NCI-H2107 (cell line): ENCODE measurements at places on chromosomes 7 and 10.

GRCh38 chr7:30212701-30213111 is 71.7 kb upstream of the ZNRF2 start:
- no peak for DNase-seq

DNA sequence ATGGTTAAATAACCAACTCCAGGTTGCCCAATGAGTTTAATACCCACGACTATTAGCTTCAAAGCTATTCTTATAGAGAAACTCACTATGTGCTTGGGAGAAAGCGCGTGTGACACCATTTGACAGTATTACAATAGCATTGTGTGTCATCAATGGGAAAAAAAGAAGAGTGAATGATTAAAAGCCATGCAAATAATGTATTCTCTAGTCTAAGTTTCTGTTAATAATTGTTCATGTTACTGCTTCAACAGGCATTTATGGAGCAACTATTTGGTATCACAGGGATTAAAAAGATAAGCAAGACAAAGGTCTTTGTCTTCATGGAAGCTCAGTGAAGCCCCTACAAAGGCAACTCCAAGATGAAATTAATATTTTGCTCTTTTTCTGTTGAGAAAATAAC is 47.2 kb downstream of the CAV1 start:
- no peak for DNase-seq

DNA sequence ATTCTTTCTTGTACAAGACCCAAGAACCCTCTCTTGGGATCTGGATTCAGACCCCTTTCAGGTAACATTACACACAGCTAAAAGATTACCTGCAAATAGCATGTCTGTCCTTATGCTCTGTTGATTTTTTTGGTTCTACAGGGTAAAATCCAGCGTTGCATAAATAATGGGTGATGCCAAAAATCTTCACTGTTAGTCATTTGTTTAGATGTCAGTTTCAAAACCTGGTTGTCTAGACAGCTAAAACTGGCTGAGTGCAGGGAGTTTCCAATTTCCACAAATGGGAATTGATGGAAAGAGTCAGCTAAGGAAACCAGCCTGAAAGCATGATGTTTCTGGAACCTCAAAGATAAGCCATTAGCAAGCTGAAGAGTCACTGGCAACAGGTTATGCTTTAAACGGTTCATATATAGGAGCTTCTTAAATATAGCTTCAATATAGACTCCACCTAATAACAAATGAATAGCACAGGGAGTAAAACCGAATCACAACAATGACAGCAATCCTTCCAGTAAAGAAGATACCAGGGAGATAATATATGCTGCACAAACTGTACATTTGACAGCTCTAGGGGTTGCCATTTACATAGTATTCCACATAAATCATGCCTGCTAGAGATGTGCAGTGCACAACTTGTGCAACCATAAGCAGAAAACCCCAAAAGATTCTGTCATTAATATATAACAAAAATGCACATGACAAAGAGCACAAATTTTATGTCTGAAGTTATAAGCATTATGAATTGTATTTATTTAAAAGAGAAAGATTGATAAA is 20.4 kb downstream of the CCDC71L start:
- DNase-seq = no peak

GRCh38 chr10:101244321-101245050 is 15.2 kb upstream of the LBX1 start:
- DNase-seq = no peak

- no peak for DNase-seq
Observed at GRCh38 chr7:19572566-19572965, 136.3 kb downstream of the POLR1F start.

GRCh38 chr10:132665946-132666704 is 119.8 kb downstream of the NKX6-2 start:
- no peak for DNase-seq

DNA sequence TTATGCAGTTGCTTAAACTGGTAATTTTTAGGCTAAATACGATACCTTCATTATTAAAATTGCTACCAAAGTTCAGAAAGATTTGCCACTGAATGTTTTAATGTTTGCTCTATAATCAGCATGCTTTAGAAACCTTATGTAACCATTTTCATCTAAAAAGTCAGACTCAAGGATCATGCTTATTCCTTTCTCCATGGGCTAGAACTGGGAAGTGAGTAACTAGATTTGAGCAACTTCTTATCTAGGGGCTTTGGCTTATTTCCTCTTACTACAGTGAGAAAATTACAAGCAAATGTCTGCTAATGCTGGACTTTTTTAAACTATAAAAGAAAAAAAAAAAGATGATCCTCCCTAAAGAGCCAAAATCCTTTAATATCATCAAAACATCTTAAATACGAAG is 215.9 kb downstream of the CRPPA start:
- DNase-seq = no peak

GRCh38 chr10:52758406-52758805 is 14.2 kb downstream of the MBL2 start:
- no peak for DNase-seq

DNA sequence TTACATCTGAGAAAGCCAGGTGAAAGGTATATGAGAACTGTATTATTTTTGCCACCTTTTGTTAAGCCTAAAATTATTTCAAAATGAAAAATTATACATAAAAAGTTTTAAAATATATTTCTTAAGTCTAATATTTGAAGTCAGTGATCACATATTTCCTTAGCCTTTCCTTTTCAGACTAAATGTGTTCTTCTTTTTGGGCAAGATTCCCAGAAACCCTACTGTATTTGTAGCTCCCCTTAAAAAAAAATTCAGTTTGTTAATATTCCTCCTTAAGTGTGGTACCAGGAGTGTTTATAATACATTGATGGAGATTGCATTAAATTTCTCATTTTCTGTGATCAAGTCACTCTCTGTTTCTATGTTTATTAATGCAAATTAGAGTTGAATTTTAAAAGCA is 22.8 kb downstream of the DNAJC1 start:
- no peak for DNase-seq

DNA sequence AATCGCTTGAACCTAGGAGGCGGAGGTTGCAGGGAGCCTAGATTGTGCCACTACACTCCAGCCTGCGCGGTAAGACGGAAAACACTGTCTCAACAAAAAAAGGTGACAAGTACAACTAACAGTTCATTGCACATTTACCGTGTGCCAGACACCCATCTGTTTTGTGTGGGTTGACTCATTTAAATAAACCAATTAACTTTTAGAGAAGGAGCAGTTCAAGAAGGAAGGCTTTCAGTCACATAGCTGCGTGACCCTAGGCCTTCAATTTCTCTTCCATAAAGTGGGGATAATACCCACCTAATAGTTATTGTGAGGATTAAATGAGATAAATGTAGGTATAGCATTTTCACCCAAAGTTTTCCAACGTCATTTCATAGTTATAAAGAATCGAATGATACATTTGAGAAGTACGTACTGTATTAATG is 52.3 kb upstream of the KDM7A start:
- no peak for DNase-seq

DNA sequence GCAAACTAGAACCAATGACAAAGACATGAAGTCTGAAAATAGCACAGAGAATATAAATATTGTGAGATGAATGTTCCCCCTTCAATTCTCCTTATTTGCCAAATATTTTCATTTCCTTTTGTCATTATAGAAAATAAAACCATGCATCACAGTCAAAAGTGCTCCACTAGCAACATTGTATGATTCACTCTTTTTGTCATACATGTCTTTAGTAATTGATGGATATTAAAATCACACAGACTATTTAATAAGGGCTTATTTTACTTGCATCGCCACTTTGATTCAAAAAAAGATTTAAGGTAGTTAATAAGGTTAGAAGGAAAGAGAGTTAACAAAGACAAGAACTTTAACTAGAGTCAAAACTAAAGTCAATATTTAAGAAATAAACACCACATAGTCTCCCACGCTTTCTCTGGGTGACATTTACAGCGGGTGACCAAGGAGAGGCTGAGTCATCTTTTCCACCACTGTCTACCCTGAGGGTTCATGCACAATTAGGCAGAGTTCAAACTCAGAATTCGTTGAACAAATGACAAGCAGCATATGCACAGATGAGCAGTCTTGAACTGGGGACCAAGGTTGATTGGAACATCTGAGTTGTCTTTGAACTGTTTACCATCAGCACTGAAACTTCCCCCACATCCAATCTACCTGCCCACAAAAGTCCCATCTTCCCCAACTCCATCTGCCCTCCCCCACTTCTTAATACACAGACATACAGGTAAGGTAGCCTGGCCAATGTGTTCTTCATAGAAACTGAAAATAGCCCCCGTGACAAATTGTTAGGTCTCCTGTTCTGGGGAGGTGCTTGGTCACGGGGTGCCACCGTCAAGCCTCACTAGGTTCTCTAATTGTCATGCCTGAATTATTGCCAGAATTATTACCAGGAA is 42.5 kb downstream of the C7orf25 start:
- no peak for DNase-seq

- no peak for DNase-seq
Observed at GRCh38 chr7:12567015-12567414, 3.5 kb upstream of the SCIN start.

- DNase-seq = no peak
Observed at GRCh38 chr10:116418389-116418788, 9.3 kb upstream of the PNLIPRP3 start.

DNA sequence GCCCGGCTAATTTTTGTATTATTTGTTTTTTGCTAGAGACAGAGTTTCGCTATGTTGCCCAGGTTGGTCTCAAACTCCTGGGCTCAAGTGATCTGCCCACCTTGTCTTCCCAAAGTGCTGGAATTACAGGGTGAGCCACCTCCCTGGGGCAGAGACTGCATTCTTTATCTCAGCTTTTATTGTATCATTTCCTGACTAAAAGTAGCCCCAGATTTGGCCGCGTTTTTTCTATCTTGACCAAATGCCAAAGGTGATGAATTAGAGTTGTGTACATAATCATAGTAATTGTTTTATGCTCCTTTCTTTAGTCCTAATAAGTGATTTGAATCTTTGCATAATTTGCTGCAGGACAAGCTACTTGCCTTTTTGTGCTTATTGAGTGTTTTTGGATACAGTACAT is 3.1 kb upstream of the SMNDC1 start:
- DNase-seq = no peak

GRCh38 chr7:129886167-129886817 is 66.5 kb downstream of the UBE2H start:
- DNase-seq = no peak

DNA sequence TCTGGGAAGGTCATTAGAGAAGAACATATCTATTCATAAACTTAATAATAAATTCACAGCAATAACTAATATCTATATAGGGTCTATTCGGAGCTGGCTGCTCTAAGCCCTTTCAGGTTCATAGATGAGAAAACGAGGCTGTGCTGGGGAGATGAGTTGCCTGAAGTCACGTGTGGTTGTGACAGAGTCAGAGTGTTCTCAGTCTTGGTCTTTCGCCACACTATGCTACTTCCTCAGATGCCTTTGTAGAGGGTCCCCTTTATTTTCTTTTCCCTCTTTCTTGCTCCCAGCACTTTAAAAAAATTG is 43.7 kb upstream of the FAM180A start:
- no peak for DNase-seq

- DNase-seq = no peak
Observed at GRCh38 chr10:78481842-78482241, 448.2 kb downstream of the RPS24 start.

DNA sequence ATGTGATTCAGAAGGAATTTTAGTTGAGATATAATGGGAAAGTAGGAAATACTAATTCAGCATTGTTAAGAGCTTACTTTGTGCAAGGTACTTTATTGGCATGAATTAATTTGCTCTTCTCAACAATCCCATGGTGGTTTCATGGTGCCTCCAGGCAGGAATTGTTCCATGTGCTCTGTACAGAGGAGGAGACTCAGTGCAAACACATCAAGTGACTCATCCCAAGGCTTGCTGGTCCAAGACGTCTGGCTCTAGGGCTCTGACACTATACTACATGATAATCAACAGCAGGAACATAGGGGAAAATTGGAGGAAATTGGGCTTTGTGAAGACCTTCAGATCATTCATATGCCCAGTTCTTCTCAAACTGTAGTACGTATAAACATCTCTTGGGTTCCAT is 66.5 kb upstream of the PRKG1 start:
- DNase-seq = no peak

DNA sequence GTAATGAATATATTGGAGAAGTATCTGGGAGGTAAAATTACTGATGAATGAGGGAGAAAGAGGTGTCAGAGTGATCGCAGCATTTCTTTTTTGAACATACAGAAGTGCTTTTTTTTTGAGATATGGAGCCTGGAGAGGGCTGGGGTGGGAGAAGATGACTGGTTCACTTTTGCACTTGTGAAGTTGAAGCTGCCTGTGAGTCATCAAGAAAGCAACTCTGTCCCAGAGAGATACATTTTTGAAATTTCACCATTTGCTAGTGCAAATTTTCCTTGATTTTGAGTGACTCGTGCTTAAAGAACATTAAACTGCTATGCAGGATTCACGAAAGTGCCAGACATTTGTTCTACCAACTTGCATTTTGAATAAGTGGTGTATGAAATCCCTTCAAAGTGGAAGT is 81.8 kb downstream of the ADRA2A start:
- no peak for DNase-seq

DNA sequence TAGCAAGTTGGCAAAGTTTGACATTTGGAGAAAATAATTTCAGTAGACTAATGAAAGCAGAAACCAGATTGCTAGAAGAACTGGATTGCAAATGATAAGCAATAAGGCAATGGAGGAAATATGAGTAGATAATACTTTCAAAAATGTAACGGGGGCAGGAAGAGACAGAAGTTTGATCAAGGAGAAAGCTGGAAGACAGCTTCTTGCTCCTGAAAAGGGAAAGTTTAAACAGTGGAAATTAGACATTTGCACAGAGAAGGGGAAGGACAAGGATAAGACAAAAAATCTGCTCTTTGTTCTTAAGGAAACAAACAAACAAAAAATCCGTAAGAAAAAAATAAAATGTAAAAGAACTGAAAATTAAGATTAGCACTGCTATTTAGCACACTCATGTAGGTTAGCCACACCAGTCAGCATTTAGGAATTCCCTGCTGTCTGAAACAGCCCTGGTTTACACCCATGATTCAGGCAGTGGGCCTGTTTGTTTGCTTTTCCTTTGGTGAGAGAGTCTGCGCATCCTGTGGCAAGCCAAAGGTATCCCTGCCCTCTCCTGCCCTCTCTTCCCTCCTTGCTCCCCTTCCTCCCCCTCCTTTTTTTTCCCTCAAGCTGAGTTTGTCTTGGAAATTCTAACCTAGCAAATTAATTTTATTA is 104.3 kb upstream of the CAV2 start:
- DNase-seq = no peak

DNA sequence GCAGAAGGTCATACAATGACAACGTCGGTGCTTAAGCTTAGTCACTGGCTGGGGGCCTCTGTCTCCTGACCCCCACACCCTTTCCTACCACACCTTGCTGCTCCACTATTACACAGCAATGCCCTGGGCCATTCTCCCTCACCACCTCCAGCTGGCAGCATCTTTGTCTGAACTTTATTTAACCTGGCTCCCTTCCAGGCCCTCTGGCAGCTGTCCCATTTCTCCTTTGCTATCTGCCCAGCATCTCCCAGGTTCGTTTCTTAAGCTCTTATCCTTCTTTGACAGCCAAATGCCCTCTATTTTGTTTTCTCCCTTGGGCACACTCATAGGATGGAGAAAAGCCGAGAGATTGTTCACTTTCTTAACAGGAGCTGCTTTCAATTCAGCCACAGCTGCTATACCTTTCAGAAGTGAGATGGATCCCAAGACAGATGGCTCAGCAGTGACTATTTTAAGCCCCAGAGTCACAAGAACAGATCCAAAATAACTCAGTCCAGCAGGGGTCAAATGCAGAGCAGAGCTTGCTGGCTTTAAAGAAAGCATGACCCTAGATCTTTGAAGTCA is 1277.1 kb upstream of the AUTS2 start:
- DNase-seq = peak; percentile 42

GRCh38 chr10:5776881-5777197 is 36.4 kb downstream of the GDI2 start:
- DNase-seq = no peak
